ENCODE measurements at places on chromosomes 4 and X.

DNA sequence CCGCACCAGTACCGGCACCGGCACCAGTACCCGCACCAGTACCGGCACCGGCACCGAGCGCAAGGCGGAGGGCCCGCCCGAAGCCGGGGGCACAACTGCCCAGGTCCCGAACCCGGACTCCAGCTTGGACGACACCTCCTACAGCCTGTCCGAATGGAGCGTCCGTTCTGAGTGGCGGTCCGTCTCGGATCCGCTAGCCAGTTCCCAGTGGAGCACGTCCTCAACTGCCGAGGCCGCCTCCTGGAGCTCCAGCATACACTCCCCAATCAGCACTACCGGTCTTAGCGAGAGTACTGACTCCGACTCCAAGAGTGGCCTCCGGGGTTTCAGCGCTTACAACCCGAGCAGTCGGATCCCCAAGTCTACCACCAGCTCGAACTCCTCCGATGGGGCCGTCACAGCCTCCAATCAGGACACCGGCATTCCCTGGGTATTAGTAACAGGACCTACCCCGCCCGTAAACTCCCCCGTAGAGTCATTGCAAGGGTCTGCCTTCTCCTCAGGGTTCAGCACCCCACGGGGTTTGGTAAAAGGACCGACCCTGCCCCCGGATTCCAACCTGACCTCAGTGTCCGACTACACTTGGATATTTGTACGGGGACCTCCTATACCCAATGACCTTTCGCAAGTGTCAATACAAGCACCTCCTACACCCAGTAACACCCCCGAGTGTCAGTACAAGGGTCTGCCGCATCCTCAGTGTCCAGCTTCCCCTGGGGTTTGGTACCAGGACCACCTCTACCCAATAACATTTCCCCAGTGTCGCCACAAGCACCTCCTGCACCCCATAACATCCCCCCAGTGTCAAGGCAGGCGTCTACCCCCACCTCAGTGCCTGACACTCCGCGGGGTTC, 721 bp upstream of the MAOA start:
- no peak for DNase-seq

DNA sequence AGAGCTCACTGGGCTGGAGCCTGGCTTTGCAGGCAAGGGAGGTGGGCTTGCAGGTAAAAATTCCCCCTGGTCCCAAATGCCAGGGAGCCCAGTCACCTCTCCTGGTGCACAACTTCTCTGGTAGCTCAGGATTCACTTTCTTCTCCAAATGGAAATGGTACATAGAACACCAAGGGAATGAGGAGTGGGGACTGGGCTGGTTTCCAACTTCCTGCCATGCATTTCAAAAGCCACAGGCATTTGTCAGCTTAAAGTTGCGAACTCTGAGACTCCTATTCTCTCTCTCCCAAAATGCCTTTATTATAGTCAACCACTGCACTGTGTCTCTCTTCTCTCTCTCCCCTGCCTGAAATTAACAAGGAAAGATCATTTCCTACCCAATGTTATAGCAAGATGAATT, 177.3 kb downstream of the GRIA3 start:
- DNase-seq, result no peak

DNA sequence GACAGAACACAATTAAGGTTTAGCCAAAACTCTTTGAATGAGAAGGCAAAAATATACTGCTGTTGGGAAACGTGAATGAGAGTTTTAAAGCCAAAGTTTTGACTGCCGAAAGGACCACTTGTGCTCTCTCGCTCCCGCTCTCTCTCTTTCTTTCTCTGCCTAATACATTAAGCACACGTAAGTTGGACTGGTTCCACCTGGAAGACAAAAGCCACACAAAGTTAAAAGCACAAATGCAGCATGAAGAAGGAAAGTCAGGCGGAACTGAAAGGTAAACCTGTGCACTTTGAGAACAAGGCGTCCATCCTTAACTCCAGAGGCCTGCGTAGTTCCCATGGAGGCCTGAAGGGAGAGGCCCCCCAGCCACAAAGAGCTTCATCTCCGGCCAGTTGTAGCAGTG, 1.9 kb downstream of the DCAF12L2 start:
- no peak for DNase-seq

GRCh38 chrX:102859550-102859871, 77.6 kb upstream of the RAB40AL start:
- DNase-seq, result no peak

- no peak for DNase-seq
Measured at GRCh38 chr4:69689599-69689998, 36.6 kb upstream of the UGT2A1 start.

DNA sequence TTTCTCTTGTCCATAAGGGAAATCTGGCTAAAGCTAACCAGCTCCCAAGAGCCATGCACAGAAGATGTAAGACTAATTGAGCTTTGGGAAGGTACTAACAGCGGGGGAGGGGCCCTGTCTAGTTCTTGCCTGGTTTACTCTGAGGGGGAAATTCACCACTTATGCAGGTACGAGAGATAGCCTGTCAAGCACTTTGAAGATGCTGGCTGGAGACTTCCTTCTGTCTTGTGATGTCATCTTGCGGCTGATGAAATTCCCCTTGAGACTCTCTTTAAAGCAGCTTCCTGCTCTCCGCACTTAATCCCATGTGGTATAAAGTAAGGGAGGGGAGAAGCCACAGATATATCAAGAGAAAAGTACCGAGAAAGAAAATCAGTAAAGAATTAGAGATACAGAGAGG, 345.3 kb downstream of the MAPK10 start:
- no peak for DNase-seq

- no peak for DNase-seq
Measured at GRCh38 chr4:147984065-147984777, 252.3 kb downstream of the ARHGAP10 start.

- no peak for DNase-seq
Measured at GRCh38 chrX:22081475-22082092, 49.5 kb downstream of the PHEX start.

DNA sequence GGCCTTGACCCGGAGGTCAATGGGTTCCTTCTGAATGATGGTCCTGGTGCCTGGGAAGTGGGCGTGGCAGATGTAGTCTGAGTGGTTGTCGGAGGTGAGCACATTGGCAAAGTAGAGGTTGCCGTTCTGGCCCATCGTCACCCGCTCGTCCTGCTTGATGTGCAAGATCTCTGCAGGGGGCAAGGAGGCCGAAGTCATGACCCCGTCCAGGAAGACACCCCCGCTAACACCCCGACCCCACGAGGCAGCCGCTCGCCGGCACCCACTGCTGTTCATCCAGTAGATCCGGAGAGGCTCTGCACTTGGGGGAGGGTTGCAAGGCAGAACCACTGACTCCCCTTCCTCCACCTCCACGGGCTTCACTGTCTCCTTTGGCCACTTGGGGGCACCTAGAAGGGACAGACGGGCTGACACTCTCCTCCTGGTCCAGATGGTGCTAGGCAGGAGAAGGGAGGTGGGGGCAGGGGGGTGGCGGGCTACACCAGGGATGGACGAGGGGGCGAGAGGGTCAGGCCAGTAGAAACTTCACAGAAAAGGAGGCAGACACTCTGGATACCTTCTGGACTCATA, 15.1 kb downstream of the L1CAM start:
- DNase-seq, result no peak

- DNase-seq, result no peak
Measured at GRCh38 chrX:33324099-33324498, 112.8 kb upstream of the DMD start.

GRCh38 chr4:38452009-38452408, 212.0 kb upstream of the KLF3 start:
- DNase-seq, result no peak

GRCh38 chrX:124860736-124861135, 458.9 kb upstream of the TEX13C start:
- DNase-seq, result no peak

DNA sequence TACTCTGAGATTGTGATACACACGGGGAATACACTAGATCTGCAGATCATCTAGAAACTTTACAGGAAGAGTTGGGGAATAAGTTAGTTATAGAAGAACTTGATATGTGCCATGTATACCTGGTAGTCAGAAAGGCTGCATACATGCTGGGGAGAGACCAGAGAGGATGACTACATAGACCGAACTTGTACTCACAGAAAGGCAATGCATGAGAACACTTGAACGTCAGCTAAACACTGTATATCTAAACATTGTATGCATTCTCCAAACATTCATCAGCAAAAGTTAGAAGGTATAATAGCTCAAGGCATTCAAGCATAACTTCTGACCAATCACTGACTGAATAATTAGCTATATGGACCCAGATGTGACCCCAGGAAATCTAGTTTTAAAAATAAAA, 78.0 kb upstream of the PDHA2 start:
- DNase-seq, result no peak

DNA sequence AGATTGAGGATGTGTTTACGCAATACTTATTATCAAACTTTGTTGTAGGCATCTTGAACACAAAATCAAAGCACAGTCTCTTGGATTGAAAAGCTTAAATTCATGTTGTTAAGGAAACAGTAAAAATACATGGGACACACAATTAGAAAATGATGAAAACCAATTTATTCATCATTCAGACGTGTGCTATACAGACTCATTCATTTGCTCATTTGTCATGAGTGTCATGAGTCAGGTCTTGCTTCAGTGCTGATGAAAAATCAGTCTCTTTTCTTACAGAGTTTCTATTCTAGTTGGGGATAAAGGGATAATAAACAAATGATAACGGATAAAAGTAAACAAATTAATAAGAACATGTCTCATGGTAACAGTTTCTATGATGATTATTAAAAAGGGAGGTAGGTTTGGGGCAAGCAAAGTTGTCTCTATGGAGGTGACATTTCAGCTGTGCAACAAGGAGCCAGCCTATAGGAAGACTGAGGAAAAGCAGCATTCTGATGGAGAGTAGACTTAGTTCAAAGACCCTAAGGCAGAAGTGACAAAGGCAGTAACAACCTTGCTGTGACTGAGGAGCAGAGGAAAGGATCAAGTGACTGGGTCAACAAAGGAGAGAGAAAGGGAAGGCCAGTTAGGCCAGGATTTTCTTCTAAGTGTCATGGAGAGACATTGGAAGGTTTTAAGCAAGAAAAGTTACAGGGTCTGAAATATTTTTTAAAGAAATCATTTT, 224.0 kb upstream of the HHIP start:
- DNase-seq, result no peak

GRCh38 chr4:1215141-1216075, 33.5 kb downstream of the CTBP1 start:
- no peak for DNase-seq

- DNase-seq, result no peak
Measured at GRCh38 chrX:47060708-47061107, 17.5 kb upstream of the RGN start.

DNA sequence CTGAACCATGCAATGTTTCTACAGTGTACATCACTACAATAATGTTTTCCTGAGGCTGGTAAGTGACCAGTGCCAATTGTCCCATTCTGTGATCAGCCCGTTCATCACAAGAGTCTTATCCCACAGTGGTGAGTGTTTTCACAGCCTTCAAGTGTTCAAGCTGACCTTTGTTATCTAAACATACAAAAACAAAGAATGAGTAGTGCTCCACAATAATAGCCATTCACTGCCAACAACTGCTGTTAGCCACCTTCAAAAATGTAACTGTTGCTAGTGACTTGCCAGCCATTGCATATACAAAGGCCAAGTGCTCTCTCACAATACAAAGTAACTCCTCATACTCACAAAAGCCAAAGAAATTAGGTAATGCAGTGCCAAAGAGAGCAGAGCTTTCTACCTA, 1084.1 kb downstream of the FAM133A start:
- DNase-seq, result no peak

DNA sequence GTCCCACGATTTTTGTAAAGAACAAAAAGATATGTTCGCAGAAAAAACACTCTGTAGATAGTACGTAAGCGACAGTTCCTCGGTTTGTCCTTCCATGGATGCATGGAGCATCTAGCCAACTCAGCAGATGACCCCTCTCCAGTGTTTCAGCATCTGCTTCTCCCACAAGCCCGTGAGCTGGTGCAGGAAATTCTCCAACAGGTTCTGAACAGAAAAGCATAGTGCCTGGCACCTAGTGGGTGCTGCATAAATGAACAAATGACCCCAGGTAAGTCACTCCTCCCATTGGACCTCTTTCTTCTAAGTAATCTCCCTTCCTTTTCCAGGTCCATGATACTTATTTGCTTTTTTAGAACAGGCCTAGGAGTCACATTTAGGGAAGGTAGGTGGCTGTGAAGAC, 966 bp upstream of the KIAA0232 start:
- DNase-seq, result no peak

DNA sequence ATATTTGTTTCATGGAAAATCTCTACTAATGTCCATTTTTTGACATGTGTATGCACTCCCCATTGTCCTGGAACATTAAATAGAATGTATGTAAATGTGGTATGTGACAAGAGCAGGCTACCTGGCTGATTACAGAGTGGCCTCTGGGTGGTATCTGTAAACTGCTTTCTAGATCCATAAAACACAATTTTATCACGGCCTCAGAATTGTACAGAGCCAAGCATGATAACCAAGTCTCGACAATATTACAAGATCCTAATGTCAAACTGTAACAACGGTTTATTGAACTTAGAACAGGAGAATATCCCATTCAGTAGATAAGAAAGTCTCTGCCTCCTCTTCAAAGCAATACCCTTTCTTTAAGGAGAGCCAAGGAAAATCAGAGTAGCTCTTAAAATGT, 212.4 kb downstream of the PCDH7 start:
- no peak for DNase-seq

DNA sequence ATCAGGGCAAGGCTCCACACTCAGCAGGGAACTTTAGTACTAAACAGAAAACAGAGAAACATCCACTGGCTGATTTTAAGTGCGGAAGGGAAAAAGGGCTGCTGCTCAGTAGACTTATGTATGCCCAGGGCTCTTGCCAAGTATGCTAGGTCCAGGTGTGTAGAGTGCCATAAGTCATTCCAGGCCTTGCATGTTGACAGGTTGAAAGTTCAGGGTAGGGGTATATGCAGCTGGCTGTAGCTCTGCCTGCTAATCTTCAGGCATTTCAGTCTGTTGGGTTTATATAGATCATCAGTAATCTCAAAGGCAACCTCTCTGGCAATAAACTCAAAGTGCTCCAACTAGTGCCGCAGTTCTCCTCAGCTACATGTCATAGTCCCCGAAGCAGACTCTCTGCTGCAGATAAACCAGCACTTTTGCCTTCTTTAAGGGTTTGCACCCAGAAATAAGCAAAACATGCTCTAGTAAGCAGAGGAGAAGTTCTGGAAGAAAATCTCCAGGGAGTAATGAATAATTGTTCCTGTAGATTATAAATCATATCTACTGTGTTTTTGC, 134.9 kb upstream of the GRIA3 start:
- no peak for DNase-seq

GRCh38 chrX:15505101-15505500, 4.5 kb downstream of the BMX start:
- DNase-seq, result no peak

- no peak for DNase-seq
Measured at GRCh38 chr4:139619644-139620043, 46.0 kb upstream of the MGST2 start.

DNA sequence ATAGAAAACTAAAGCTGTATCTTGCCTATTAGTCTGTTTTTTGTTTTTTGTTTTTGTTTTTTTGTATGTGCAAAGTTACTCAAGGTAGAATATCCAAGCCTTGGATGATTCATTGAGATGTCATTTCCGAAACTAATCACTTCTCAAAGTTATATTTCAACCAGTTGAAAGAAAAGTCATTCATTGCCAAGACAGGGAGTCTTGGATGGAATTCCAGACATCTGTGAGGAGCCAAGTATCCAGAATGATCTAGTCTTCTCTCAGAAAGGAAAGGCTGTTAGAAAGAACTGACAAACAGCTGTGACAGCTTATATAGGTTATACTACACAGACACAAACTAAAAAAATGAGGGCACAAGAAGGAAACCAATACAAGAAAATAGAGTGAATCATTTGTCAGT, 141.1 kb upstream of the NDST3 start:
- no peak for DNase-seq

GRCh38 chr4:152304220-152304619, 231.7 kb downstream of the FBXW7 start:
- DNase-seq, result no peak

Measured in stimulated activated CD8-positive, alpha-beta memory T cell treated with anti-CD3 and anti-CD28 coated beads, Interleukin-7, amount 100 ng/mL, for 48 hours (primary cell).